Fibroblast of skin of right quadriceps (primary cell): ENCODE measurements at places on chromosomes 2 and 18.

- no peak for DNase-seq
Observed at GRCh38 chr2:68436270-68436669, 30.8 kb downstream of the FBXO48 start.

DNA sequence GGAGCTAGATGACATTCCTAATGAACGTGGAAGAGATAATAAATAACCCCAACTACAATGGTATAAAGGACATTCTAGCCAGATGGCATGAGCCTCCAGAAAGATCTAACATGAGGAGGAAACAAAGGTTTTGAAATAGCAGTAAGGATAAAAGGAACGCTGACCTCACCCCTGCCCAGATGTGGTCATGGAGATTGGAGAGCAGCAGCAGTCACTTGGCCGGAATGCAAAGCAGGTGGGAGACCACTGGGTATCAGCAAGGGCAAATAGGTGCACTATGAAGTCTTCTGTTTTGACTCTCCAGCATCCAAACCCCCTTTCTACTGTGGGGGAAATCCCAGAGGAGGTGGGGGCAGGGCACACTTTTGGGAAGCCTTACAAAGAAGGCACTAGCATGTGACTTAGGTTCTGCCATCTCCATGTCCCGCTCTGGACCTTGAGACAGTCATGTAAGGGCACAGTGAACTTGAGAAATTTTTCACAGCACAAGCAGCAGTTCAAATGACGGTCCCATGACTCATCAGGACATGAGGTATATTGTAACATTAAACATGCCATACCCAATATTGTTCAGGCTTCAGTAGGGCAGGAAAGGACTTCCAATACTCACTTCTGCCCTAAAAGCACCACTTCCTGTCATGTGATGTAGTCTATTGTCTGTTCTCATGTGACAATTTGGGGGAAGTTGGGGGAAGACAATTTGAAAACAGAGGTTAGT lies 55.2 kb downstream of the METTL4 start:
- DNase-seq = peak; percentile 94

GRCh38 chr18:35236571-35237363 lies 4.1 kb upstream of the ZNF397 start:
- DNase-seq = no peak

DNA sequence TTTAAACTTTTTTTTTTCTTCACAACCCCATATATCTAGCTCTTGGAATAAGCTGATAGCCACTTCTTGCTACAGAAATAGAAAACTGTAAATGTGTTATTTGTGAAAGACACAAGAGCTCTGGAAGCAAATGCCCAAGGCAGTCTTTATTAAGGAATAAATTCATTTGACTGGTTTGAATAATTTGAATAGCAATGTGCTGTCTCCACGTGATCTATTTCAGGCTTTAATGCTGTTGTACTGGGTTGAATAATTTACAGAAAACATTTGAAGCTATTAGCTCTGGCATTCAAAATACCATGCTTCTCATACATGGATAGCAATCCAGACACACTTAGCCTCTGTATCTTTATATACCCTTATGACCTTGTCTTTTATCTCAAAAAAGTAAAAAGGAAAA lies 366.7 kb upstream of the KCNJ3 start:
- no peak for DNase-seq

DNA sequence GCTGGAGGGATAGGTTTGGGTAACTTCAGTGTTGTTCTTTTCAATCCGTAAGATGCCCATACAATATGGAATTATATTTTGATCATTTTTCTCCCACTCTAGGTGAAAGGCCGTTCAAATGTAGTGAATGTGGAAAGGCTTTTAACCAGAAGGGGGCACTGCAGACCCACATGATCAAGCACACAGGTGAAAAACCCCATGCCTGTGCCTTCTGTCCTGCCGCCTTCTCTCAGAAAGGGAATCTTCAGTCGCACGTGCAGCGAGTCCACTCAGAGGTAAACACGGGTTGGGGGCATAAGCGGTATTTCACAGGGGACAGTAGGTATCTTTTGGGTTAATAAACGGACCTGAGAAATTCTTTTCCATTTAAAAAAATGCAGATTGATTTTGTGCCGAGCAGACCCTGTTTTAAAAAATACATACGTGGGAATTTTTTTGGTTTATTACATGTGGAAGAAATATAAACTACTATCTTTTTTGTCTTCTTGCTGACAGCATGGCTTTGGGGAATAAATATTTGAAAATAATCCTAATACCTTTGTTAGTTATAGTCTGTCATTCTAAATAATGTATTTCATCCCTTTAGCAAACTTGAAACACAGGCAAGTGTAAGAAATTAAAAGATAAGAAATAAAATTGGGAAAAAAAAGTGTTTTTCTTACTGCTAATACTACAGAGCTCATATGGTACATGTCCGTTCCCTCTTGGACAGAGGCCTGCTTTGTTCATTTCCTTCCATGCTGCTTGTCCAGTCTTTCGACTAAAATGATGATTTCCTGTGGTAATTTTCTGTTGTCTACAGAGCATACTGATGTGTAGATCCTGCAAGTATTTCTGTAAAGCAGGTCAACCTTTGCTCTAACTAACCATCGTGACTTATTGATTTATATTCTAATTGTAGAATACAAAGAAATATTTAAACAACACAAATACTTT lies 53.3 kb downstream of the ZNF236 start:
- peak; percentile 3 for DNase-seq

GRCh38 chr2:171791361-171791760 lies 102.7 kb downstream of the SLC25A12 start:
- DNase-seq = no peak

DNA sequence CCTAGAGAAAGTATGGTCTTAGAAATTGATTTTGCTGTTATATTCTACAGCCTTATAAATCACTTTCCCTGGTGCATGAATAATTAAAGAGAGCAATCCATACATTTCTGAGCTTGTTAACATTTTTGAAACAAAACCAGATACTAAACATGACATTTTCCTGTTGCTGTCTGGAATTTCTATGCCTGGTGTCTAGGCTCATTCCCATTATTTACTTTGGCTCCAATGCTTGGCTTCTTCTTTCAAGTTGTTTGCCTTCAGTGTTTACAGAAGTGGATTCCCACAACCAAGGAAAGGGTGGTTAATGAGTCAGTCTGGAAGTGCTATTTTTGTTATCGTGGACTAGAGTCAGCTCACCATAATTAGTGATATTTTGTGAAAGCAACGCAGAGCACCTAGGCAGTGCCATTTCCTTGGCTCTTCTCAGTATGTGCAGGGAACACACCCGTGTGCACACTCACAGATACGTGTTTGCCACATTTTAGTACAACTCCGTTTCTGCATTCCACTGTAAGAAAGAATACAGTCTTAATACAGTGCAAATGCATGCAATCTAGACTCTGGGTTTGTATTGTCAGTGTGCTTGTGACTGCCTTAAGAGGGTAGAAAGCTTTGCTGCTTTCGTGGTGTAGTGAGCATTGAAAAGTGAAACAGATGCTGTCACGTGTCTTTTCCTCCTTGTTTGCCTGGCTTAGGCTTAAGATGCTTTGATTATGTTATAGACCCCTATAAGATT lies 185.0 kb upstream of the RASGRP3 start:
- peak; percentile 95 for DNase-seq

DNA sequence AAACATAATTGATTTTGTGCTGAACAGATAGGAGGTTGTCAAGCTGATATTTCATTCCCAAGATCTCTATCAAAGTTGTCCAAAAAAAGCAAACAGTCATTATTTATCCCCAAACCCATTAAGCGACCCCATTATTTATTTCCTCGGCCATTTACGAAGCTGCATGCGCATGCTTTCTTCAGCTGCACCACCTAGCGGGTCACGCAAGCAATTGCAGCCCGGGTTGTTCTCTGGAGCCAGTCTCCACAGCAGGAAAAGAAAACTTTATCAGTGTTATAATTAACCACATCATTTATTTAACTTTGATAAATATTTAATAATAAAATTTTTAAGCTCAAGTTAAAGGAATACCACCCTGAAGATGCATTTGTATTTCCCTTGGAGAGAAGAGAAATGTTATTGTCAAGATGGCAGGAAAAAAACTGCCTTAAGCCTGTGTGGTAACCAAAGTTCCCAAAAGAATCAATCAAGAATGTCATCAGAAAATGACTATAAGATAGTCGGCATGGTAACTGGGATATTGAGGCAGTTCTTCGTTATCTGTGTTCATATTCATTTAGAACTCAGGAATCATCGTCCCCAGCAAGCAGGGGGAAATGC lies 304.7 kb downstream of the FBXO15 start:
- DNase-seq = peak; percentile 49

DNA sequence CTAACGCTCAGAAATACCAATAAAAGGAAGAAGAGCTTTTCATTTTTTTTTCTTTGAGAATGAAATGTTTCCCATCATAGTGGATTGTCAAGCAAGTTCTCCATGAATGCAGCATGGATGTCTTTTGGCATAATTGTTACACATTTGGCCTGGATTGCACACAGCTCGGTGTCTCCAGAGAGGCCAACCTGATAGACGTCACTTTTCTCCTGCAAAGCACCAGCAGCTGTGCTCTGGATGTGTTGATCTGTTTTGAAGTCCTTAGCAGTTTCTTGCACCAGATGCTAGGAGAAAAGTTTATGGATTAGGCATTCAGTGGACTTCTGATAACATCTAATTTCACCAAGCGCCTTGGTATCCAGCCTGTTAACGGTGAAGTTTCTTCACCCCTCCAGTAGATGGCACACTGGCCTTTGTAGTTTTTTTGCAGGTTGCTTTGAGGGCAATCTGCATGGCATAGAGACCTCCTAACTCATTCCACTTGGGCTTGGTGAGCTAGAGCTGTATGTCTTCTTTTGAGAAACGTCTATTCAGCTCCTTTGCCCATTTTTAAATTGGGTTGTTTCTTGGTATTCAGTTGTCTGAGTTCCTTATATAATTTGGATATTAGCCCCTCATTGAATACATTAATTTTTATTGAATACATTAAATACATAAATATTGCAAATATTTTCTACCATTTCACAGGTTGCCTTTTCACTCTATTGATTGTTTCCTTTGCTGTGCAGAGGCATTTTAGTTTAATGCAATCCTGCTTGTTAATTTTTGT lies 59.7 kb downstream of the PTH2R start:
- DNase-seq = peak; percentile 0

DNA sequence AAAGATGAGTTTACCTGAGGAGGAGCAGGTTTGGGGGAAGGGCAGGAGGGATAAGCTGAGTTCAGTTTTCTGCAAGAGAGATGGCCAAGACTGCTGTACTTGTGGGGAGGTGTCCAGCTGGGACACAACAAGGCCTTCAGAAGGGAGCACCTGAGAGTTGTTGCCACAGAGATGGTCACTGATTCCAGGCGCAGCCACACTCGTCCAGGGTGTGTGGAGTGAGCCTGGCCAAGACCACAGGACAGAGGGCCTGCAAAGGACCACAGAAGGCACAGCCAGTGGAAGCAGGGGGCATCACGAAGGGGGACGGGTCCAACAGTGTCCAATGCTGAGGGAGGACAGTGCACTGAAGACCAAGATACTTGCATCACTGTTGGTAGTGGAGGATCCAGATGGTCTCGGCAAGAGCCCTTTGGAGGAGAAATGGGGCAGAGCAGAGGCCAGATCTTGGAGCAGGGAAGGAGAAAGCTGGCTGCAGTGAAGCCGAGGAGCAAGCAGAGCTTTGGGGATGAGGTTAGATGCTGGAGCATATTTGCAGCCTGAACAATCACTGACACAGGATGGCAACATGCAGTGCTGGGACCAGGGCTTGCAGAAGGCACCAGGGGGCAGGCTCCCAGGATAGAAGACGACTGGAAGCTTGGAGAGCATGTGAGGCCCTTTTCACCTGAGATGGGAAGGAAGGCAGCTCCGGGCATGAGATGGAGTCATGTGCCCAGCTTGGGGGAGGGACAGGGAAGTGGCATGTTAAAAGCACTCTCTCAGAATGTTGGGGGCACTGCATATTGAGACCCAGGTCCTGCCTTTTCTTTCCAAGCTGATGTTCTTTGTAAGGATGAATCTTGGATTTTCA lies 214.0 kb downstream of the CYP26B1 start:
- DNase-seq = peak; percentile 55

GRCh38 chr2:37156071-37156856 lies 516 bp downstream of the EIF2AK2 start:
- DNase-seq = peak; percentile 53

- DNase-seq = no peak
Observed at GRCh38 chr2:3610415-3610814, 15.5 kb downstream of the COLEC11 start.

DNA sequence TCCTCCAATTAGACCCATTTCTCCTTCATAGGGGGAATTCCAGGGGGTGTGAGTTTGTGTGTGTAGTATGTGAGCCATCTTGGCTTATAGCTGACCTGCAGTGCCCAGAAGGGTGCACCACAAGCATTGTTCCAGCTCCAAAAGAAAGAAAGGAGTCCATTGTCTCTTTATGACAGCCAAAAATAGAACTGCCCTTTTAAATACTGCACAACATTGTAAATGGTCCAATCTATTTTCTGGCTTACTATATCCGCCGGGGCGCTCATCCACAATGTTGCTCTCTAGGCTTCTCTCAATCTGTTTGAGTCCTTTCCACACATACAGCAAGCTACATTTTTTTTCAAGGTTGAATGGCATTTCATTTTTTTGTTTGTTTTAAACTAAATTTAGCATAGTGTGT lies 517.5 kb downstream of the STK39 start:
- no peak for DNase-seq

GRCh38 chr2:197713271-197713670 lies 8.1 kb downstream of the MARS2 start:
- DNase-seq = no peak

GRCh38 chr18:24918257-24918656 lies 433.7 kb downstream of the ZNF521 start:
- DNase-seq = no peak

DNA sequence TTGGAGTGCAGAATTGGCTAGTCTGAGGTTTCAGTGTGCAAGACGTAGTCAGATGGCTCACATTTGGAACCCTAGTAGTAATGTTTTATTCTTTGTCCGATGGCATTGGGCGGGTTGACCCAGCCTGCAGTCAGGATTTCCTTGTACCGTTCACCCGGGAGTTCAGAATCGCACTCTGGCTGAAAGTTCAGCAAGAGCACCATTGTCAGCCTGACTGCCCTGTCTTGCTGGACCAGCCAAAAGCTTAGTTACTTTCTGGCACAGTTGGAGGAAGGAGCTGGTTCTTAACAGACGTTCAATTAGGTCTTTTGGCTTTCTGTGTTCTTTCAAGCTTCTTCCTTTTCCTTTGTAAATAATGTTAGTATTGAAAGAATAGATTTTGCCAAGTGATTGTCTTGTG lies 18.6 kb downstream of the RMC1 start:
- no peak for DNase-seq

- no peak for DNase-seq
Observed at GRCh38 chr2:239181903-239182581, 218.8 kb downstream of the HDAC4 start.

GRCh38 chr2:59674100-59674499 lies 879.4 kb downstream of the BCL11A start:
- DNase-seq = no peak

GRCh38 chr2:182499706-182500470 lies 73.1 kb upstream of the PDE1A start:
- DNase-seq = no peak
